Mesothelial cell of epicardium (in vitro differentiated cells): ENCODE measurements at places on chromosomes 7 and 10.

DNA sequence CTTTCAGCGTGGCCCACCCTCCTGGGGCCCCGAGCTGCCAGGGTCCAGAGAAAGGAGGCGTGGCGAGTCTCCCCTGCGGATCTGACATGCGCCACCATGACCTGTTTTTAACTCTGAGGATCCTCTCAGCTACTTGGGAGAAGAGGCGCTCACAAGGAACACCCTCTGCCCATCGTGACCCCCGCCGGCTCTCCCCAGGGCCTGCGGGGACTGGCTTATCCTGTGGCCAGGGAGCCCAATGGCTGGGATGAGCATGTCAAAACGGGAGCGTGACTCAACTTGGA is 93.7 kb downstream of the EBF3 start:
- no peaks in the 10 kb centered on the region for H3K27me3 ChIP-seq
- DNase-seq, result no peak
- H3K4me3 ChIP-seq, result no peak overlapping the region
- peaks cover 8% of the 10 kb centered on the region for H3K4me1 ChIP-seq
- H3K27ac ChIP-seq, result no peak overlapping the region

GRCh38 chr10:7082967-7083366 is 327.9 kb downstream of the SFMBT2 start:
- H3K27me3 ChIP-seq, result peaks cover 63% of the 10 kb centered on the region
- H3K4me1 ChIP-seq, result peaks cover 4% of the 10 kb centered on the region
- no peak for DNase-seq
- no peak overlapping the region for H3K4me3 ChIP-seq
- no peaks in the 10 kb centered on the region for H3K36me3 ChIP-seq

GRCh38 chr10:102646610-102647442 is 2.5 kb downstream of the TRIM8 start:
- no peaks in the 10 kb centered on the region for H3K36me3 ChIP-seq
- peak overlapping the region; percentile 97 for H3K4me3 ChIP-seq
- H3K27ac ChIP-seq, result peak overlapping the region; percentile 98
- DNase-seq, result no peak
- H3K27me3 ChIP-seq, result no peaks in the 10 kb centered on the region

DNA sequence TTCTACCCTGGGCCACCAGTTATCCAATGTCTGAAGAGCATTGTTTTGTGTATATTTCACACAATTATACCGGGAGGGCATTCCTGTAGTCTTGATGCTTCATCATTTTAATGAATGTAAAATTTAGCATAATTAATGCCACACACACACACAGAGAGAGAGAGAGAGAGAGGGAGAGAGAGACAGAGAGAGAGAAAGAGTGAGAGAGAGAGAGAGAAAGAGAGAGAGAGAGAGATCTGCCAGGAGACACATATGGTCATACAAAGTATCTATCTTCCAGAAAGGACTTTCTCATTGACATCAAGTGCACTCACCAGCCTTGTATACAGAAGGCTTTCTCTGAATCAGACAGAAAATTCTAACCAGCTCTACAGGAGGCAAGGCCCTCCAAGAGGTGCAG is 72.3 kb downstream of the KLF6 start:
- no peak overlapping the region for H3K27ac ChIP-seq
- H3K36me3 ChIP-seq, result peaks cover 5% of the 10 kb centered on the region
- no peak for DNase-seq
- peaks cover 18% of the 10 kb centered on the region for H3K4me1 ChIP-seq
- no peak overlapping the region for H3K4me3 ChIP-seq

DNA sequence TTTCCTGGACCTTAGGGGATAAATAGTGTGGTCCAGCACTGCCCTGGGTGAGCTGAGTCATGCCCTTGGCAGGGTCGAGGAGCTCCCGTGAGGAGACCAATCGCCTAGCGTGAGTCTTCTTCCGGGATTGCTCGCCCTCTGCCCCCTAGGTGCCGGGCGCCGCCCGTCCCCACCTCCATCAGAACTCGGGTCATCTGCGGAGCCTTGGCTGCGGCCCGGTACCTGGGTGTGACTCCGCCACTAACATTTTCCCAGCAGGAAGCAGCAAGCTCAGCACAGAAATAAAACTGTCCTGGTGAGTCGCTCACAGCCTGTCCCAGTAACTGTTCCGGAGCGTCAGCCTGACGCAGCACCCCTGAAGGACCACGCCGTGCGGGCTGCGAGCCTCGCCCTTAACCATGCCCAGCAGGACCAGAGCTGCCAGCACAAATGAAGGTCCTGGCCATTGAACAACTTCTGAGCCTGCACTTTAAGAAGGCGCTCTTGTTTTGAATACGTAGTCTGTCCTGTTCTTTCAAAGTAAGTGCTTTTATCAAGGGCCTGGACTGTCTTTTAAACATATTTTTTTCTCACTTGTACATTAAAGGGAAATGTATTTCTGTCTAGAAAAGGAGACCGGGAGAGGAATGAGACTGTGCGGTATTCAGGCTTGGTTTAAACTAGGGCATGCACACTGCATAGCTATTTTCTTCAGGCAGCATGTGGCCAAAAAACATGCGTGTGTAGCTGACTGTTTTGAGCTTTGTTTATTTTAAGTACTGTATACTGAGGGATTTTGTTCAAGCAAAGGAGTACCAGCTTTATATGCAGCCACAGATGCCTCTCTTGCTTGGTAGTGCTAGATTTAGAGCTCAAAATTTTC is 136.7 kb downstream of the HECW1 start:
- peaks cover 3% of the 10 kb centered on the region for H3K27me3 ChIP-seq
- H3K27ac ChIP-seq, result no peak overlapping the region
- H3K4me1 ChIP-seq, result peaks cover 2% of the 10 kb centered on the region
- DNase-seq, result no peak
- H3K36me3 ChIP-seq, result no peaks in the 10 kb centered on the region
- H3K4me3 ChIP-seq, result no peak overlapping the region

GRCh38 chr7:26425655-26426054 is 134.0 kb downstream of the SNX10 start:
- peaks cover 25% of the 10 kb centered on the region for H3K36me3 ChIP-seq
- peaks cover 34% of the 10 kb centered on the region for H3K4me1 ChIP-seq
- H3K27ac ChIP-seq, result peak overlapping the region; percentile 90
- no peaks in the 10 kb centered on the region for H3K27me3 ChIP-seq
- no peak overlapping the region for H3K4me3 ChIP-seq
- no peak for DNase-seq
